Activated CD4-positive, alpha-beta T cell treated with anti-CD3 and anti-CD28 coated beads for 4 hours (primary cell): ENCODE measurements at places on chromosomes 2 and 18.

DNA sequence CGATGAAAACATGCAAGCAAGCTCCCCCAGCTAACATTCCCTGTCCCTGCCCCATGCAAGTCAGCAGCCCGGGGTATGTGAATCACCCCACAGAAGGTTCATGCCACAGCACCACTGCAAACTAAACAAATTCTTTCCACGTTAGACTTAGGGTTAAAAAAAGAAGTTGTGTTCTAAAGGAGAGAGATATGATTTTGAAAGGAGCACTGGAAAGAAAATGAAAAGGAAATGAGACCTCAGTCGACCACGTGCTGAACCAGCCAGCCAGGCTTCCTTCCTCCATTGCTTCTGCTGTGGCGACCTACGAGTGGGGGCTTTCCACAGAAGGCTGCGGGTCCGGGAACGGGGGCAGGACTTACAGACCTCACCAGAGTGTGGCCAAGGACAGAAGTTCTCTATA, 52.0 kb downstream of the ARL4C start:
- DNase-seq, result peak; percentile 49

- DNase-seq, result no peak
Observed at GRCh38 chr18:57547260-57547659, 39.2 kb downstream of the FECH start.

GRCh38 chr2:20585710-20586594, 64.9 kb downstream of the HS1BP3 start:
- DNase-seq, result no peak

- no peak for DNase-seq
Observed at GRCh38 chr2:133674433-133675331, 106.4 kb upstream of the NCKAP5 start.

GRCh38 chr2:9702604-9703084, 71.8 kb upstream of the YWHAQ start:
- no peak for DNase-seq

DNA sequence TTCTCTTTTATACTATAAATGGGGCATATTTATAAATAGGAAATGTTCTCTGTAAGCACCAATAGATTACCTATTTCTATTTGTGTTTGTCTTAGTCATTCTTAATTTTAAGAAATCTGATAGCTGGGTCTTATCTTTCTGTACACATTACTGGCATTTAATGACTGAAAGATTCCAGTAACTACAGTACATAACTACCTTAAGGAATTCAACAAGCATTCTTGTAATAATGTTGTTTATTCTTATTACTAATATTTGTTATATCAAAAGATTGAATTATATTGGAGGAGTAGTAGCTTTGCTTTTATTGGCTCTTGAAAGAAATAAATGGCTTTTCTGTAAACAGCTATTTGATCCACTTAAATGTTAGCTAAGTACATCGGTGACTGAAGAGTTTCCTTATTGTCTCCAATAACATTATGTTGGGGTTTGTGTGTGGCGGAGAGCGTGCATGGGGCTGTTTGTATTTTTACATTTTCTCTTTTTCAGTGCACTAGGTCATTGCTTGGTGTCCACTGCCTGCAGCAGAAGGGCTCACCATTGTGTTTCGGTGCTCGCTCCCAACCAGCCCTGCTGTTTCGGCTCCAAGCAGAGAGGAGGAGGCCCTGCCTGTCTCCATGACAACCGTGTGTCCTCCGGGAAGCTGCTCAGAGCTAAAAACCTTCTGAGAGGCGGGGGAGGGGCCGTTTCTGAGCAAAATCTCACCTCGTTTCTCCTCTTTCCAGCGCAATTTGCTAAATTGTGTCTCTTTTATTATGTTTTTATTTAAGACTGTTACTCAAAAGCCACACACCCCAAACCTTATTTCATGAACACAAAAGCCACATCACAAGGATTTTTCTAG, 112.5 kb upstream of the SLC38A11 start:
- DNase-seq, result no peak

GRCh38 chr2:80815259-80815658, 510.7 kb upstream of the LRRTM1 start:
- no peak for DNase-seq

GRCh38 chr2:240575101-240575965, 7.0 kb downstream of the RNPEPL1 start:
- DNase-seq, result no peak

DNA sequence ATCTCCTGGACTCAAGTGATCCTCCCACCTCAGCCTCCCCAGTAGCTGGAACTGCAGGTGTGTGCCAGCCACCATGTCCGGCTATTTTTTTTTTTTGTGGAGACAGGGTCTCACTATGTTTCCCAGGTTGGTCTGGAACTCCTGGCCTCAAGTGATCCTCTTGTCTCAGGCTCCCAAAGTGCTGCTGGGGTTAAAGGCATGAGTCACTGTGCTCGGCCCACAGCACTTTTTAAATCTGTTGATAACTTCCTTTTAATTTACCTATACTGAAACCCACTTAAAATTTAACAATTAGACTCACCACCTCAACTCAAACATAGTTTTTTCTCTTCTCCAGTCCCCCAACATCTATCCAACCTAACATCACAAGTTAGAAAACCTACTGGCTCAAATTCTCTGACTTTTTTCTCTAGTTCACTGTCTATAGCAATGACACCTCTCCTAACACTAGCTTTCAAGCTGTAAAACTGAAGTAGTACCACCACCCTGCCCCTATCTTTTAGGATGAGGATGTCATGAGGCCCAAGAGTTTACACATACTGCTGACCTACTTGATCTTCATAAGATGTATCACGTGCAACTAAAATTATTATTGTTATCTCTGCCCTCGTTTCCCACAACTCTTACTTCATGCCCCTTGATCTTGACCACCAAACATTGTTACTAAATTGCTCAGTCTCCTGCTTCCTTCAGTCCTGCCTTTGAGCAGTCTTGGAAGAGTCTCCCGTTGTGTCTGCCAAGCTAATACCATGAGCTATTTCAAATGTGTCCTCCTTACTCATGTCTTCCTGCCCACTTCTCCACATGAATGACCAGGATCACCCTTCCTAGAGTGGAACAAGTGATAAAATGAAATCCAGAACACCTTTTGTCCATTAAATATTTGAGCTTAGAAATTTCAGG, 142.3 kb upstream of the ZFP36L2 start:
- no peak for DNase-seq

DNA sequence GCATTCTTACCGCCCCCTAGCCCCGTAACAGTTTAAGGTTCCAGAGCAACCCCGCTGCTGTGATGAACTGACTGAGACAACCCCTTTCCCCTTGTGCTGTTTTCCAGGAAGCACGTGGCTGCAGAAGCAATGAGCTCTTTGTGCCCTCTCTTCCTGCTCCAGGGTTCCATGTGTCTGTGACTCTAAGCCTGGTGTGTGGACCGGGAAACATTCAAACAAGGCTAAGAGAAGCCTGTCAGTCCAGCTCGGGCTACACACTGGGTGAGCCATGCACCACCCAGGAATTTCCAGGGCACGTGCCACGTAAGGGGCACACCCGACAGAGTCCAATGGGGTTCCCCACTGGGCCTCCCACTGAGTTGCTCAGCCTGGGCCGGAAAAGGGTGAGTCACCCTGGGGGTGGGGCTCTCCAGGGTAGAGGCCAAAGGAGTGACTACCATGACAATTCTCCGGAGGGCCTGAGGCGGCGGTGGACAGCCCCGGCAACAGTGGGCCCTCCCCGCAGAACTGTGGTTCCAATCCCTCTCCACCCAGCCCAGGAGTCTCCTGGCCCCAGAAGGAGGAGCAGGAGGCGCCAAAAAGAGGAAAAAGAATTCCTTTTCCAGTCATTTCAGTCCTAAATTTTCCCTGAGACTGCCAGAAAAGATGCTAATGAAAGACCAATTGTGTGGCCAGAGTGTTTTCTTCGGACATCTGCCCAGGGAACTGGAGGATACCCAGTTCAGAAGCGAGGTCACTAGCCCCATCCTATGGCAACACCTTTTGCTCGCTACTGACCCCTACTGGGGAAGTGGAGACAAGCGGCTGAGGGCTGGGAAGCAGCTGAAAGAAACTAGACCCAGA, 157.8 kb upstream of the SLC1A4 start:
- peak; percentile 84 for DNase-seq

GRCh38 chr2:16736633-16737032, 71.0 kb upstream of the CYRIA start:
- DNase-seq, result no peak

- DNase-seq, result no peak
Observed at GRCh38 chr2:112765251-112765650, 842 bp upstream of the CKAP2L start.

DNA sequence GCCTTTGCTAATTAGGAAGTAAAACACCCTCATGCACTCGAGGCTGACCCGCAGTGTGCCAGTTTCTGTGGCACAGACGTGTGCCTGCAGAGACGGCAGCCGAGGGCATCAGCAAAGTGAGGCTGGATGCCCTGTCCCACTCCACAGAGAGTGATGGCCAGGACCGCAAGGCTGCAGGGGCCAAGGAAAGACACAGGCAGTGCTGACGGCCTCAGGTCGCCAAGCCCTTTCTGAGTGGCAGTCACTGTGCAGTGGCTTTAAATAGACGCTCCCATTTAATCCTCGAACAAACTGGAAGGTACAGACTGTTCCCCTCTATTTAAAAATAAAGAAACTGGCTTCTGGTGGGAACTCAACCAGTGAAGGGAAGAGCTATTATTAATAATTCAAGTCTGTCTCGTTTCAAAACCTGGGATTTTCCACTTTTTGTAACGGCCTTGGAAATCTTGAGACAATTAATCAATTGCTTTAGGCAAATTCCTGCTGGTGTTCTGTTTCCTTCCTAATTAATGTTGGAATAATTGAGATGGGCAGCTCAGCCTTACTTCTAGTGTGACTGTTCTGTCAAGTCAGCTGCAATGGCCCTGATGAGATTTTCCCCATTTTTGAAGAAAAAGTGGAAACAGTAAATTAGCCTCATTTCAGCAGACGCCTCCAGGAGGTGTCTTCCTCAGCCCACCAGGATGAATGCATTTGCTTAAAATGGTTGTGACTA, 644.6 kb upstream of the RAB6C start:
- DNase-seq, result no peak

DNA sequence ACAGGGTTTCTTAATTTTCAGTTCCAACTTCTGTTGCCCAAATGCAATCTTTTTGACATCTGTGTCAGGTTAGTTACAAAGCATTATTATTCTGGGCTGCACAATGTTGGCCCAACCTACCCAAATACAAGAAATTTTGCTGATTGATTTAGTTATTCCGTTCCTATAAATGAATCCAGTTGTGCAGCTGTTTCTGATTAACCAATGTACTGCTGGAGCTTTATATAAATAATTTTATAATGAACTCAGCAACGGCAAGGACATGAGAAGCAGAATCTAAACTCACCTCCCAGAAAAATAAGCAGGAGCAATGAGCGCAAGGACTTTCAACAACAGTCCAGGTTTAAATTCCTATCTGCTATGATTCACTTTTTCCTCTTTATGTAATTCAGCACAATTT, 76.3 kb upstream of the WIPF1 start:
- no peak for DNase-seq

DNA sequence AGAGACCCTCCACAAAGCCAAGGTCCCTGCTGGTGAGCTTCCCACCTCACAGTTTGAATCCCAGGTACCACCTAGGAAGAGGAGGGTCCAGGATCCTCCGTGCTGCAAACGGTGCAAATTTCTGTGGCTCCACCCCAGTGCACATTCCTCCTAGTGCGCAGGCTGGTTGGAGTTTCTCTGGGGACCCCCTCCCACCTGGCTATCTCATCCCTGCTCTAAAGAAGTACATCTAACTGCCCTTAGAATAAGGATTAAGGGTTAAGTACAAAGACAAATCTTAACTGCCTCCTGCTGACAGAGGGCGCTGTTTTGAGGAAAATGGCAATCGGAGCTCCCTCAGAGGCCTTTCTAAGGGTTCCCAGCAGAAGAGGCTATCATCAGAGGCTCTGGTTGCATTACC, 109.6 kb upstream of the FSIP2 start:
- no peak for DNase-seq

DNA sequence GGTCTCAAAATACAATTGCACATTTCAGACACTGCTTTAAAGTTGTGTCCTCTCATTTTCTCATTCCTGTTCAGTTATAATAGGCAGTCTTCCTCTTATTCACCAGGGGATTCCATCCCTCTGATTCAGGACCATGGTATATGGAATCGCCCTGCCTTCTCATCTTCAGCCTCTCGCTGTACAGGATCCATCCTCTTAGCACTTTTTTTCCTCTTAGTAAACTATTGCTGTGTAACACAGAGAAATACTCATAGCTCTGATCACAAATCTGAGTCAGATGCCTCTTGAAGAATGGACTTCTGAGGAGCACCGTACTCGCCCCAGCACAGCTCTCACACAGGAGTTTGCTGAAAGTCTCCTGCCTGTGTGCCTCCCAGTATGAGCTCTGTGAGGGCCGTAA, 11.3 kb downstream of the RMP24 start:
- no peak for DNase-seq

GRCh38 chr18:58235001-58235436, 191.0 kb downstream of the NEDD4L start:
- DNase-seq, result no peak

GRCh38 chr2:111062417-111062816, 58.3 kb upstream of the BCL2L11 start:
- no peak for DNase-seq

DNA sequence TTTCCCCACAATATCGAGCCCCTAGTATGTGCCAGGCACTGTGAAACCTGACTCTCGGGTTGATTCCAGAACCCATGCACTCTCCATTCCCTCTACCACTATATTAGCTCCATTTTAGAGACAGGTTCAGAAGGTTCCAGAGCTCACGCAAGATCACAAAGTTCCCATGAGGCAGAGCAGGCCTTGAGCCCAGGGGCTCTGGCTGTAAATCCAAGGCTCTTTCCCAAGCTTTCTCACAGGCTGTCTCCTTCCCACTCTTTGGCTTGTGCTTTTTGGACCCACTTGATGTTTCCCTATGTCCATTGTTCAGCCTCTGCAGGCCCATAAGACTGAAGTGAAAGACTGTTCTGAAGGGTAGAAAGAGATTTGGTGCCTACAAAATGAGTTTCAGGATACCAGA, 15.7 kb downstream of the KIAA2012 start:
- no peak for DNase-seq

- DNase-seq, result no peak
Observed at GRCh38 chr2:206558492-206558891, 83.8 kb upstream of the FAM237A start.

DNA sequence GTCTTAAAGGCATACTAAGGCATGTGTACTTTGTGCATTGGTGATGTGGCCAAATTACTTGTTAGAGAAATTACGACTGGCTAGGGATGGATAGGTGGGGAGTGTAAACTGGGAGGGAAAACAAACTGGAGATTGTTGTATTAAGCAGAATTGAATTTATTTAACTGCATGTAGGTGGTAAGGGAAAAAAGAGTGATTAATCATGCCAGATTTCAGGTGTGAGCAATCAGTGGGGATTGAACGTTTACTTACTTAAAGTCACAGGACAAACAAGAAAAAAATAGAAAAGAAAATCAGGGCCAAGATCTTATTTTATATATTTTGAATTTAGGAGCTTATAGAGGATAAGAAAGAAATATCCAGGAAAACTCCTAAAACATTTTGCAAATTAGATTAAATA, 88.6 kb downstream of the GULP1 start:
- no peak for DNase-seq

DNA sequence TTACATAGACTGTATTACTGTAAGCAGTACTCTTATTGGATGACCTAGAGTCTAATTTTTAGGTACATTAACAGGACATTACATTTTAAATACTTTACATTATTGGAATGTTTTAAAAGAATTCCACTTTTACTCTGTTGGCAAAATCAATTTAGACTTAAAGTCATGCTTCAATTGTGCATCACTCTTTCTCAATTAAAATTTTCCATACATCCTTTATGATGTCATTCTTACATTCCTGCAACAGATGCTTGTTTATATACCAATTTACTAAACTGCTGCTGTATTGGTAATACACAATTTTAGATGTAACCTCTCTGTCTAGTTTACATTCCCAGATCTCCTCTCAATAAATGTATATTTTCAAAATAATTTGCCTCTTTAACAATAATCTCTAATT, 440.1 kb downstream of the ZEB2 start:
- DNase-seq, result no peak

- no peak for DNase-seq
Observed at GRCh38 chr2:42976351-42976750, 184.0 kb upstream of the HAAO start.
